ENCODE measurements at places on chromosomes 11 and 22.

DNA sequence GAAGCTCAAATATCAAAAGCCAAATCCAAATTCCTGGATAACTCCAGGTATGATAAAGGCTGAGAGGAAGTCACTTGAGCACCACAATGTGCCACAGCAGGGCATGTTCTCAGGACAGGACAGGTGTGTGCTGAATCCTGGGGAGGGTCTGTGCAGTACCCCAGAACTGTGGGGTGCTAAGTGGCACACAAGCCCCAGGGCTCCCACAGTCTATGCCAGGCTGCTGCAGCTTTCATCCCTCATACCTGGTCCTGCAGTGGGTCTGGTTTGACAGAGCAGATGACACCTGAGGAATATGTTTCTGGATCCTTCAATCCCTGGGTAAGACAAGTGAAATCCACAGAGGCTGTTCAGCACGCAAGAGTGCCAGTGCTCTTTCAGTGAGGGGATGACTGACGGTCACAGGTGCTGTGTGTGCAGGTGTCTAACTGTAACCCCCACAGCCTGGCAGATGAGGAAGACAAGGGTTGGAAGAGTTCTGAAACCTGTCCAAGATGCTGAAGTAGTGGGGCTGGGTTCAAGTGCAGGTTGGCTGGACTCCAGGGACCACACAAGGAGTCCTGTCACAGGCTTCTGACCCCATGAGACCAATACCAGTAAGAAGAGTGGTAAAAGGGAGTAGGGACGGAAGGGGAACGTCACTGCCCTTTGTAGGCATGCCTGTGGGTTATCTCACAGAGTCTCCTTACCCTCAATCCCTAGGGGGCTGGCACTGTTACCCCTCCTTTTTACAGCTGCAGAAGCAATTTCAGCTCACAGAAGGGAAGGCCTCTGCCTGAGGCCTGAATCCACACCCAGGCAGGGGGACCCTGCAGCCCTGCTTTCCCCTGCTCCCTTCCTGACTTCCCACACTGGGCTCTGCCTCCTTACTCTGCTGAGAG, 14.1 kb downstream of the SERPIND1 start:
- no peak for DNase-seq

DNA sequence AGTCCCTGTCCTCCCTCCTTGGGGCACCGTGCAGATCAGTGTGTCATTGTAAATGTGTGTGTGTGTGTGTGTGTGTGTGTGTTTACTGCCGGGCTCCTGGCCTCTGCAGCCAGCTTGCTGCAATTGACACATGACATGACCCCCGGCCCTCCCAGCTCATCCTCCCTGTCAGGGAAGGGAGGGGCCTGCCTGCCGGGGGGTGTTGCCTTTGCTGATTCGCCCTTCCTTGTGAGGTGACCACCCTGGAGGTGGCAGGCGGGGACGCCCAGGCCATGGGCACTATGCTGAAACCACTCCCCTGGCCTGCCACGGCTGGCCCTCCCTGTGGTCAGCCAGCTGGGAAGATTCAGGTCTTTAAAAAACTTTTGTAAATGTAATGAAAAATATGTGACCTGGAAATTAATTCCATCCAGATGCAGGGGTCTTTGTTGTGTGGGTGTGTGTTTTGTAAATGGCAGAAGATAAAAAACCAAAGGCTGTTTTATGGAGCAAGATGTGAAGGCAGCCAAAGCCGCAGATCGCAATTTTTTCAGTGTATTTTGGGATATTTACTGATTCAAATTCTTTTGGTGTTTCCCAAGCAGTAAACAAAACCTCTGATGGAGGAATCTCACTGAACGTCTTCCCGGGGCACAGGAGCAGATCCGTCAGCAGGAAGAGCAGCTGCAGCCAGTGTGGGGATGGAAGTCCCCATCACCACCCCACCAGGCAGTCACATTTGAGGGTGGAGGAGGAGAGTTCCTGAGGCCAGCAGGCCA, 23.2 kb downstream of the SHISAL1 start:
- DNase-seq = no peak

- no peak for DNase-seq
Observed at GRCh38 chr22:42131562-42131961, 952 bp upstream of the CYP2D6 start.

GRCh38 chr22:43440556-43440955, 28.7 kb downstream of the MPPED1 start:
- no peak for DNase-seq

DNA sequence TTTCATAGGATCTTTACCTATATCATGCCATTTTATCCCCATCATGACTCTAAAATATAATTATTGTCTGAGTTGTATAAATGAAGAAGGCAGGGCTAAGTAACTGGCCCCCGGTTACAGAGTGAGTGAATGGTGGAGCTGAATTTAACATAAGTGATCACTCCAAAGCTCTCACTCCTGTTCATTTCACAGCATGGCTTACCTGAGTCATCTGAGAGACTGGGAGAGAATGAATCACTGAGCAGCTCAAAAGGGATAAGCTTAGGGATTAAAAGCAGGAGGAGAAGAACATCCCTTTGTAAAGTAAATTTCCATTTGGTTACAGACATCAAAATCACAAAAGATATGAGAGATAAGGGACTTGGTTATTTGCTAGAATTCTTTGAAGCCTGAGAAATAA, 294.0 kb upstream of the CTSC start:
- no peak for DNase-seq

DNA sequence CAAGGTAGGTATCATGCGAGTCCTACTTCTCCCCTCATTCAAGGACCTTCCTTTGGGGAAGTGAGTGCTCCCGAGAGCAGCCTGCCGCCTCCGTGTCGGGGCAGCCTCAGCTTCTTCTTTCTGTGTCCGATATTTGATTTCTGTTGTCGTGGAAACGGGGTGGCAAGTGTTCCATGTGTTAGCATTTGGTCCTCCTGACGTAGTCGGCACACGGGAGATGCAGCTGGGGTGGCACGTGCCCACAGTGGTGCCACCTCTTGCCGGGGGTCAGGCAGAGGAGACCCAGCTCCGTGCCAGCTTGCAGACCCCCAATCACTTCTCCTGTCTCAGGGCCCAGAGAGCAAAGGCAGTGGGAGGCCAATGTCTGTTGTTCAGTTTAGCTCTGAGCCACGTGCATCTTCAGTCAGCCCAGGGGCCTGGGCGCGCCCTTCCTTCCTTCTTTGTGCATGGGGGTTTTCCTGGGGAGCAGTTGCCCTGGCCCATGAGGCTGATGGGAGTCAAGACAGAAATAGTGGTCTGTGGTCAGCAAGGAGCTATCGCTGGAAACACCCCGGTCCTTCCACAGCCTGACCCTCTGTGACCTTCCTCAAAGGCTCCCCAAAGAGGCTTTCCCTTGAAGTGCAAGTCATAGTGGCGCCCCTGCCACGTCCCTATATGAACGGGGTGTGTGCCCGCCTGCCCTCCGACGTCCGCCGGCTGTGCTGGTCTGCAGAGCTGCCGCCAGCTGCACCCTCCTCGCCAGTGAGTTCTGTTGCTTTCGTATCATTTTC, 44.5 kb downstream of the PARVB start:
- DNase-seq = no peak

DNA sequence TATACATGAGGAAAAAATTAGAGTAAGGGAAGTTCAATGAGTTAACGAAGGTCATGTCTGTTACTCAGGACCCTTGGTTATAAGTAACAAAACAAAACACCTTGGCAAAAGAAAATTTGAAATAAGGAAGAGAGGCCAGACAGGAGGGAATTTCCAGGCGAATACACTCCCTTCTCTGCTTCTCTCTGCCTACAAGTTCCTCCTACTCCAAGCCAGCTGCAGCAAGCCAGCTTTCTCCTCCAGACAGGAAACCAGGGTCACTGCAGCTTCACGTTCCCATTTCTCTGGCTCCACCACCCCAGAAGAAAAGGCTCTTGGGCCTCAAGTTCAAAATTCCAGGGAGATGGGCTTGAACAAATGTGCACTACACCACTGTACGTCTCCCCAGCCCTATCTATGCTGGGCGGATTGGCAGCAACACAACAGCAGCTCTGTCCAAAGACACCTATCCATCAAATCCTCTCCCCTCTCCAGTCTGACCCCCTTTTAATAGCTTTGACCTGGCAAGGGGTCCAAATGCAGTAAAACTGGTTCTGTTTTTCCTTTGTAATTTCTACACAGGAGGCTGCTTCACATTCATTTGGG, 27.7 kb downstream of the SMCO4 start:
- DNase-seq = no peak

DNA sequence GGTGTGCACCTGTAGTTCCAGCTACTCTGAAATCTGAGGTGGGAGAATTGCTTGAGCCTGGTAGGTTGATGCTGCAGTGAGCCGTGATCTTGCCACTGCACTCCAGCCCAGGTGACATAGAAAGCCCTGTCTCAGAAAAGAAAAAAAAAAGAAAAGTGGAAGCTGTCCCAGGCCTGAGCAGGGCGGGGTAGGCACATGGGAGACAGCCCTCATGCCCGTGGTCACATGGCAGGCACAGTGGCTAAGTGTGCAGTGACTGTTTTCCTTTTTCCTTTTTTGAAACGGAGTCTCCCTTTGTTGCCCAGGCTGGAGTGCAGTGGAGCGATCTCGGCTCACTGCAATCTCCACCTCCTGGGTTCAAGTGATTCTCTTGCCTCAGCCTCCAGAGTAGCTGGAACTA, 7.8 kb downstream of the OTUB1 start:
- no peak for DNase-seq

DNA sequence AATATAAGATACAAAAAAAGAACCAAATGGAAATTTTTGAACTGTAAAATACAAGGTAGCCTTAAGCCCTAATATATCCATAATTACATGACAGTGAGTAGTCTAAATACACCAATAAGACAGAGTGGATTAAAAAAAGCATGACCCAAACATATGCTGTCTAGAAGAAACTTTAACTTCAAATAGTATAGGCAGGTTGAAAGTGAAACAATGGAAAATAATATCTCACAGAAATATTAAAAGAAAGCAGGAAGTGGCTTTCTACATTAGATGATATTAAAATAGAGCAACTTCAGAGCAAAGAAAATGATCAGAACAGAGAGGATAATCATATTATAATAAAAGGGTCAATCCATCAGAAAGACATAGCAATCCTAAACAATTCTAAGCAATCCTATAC, 21.8 kb downstream of the DCUN1D5 start:
- no peak for DNase-seq

All from NCI-H187 treated with DMSO at 0.1 percent for 48 hours (cell line).